ENCODE measurements at places on chromosomes 1 and 21.

GRCh38 chr21:14306126-14306907, 76.6 kb downstream of the HSPA13 start:
- no peak for DNase-seq

GRCh38 chr1:69711190-69711930, 143.6 kb downstream of the LRRC7 start:
- no peak for DNase-seq

GRCh38 chr1:39091845-39092645, 65.9 kb downstream of the NDUFS5 start:
- no peak for DNase-seq

- peak; percentile 31 for DNase-seq
Measured at GRCh38 chr1:224380003-224380402, 23.3 kb downstream of the CNIH4 start.

GRCh38 chr21:34988139-34988538, 61.0 kb downstream of the RUNX1 start:
- no peak for DNase-seq

DNA sequence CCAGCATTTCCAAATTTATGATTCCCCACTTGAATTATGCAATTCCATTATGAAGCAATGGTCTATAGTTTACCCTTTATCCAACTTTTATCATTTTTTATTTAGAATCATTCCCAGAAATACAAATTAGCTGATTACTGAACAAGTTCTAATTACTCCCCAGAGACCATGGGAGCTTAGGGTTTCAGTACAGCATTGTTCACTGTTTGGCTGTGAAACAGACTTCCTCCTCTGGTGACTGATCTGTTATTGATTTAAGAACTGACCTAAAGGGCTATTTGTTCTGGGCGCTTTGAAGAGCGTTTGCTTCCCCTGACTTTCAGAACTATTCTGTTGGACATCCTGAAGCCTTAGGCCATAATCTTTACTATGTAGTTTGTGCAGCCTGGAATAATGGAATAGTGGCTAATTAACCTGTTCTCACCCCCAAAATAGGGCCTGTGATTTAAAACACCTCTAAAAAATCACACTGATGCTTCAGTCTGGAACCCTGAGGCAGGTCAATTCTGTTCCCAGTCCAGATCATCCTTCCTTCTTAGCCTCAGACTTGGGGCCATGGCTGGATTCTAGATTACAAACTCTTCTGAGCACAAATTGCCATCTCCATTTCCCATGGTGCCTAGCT, 58.7 kb downstream of the ALG14 start:
- no peak for DNase-seq

- DNase-seq: no peak
Measured at GRCh38 chr1:40120128-40120527, 23.1 kb upstream of the PPT1 start.

- DNase-seq: no peak
Measured at GRCh38 chr1:33045246-33045645, 8.6 kb upstream of the AK2 start.

DNA sequence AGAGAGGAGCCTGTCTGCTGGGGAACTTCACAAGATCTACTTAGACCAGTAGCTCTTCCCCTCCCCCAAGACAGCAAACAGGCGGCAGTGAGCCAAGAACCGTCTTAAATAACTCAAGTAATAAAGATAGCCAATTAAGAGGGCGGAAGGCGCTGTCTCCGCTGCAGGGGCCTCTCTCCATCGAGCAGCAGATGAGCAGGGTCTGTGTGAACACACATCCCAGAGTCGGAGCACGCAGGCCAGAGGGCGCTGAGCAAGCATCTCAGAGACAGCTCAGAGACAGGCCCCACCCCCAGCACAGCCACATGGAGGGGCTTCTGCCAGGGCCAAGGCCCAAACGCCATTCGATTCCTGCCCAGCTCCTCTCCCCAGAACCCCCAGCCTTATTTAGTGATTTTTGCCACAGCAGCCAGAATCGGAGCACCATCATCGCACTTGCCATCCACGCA, 11.1 kb downstream of the IFFO2 start:
- DNase-seq: no peak

DNA sequence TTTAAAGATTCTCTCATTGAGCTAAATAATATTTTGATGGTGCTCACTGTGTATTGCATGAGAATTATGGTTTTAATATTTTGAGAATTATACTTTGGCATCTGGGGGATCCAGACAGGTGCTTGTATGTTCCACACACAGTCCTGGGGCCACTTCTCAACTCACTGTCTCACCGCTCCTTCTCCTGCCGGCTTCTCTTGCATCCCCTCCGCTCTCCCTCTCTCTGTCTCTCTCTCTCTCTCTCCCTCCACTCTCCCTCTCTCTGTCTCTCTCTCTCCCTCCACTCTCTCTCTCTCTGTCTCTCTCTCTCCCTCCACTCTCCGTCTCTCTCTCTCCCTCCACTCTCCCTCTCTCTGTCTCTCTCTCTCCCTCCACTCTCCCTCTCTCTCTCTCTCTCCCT, 32.2 kb upstream of the ZC3H12A start:
- no peak for DNase-seq

GRCh38 chr1:199629624-199630023, 397.9 kb upstream of the NR5A2 start:
- DNase-seq: no peak

DNA sequence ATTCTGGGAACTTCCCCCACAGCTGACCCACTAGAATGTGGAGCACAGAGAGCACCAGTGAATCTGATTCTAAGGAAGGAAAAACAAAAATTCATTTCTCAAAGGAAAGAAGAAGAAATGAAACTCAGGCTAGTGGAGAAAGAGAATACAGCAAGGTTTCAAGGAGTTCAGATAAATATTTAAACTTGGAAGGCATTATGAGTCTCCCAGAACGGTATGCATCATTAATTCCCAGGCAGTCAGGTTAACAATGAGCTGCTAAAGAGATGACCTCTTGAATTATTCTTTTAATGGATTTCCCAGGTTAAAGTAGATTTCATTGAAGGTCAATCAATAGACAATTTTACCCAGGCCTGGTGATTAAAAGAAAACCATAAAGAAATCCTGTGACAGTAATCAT, 103.6 kb upstream of the KAZN start:
- no peak for DNase-seq

GRCh38 chr1:40926441-40926840, 53.1 kb upstream of the CTPS1 start:
- DNase-seq: no peak

DNA sequence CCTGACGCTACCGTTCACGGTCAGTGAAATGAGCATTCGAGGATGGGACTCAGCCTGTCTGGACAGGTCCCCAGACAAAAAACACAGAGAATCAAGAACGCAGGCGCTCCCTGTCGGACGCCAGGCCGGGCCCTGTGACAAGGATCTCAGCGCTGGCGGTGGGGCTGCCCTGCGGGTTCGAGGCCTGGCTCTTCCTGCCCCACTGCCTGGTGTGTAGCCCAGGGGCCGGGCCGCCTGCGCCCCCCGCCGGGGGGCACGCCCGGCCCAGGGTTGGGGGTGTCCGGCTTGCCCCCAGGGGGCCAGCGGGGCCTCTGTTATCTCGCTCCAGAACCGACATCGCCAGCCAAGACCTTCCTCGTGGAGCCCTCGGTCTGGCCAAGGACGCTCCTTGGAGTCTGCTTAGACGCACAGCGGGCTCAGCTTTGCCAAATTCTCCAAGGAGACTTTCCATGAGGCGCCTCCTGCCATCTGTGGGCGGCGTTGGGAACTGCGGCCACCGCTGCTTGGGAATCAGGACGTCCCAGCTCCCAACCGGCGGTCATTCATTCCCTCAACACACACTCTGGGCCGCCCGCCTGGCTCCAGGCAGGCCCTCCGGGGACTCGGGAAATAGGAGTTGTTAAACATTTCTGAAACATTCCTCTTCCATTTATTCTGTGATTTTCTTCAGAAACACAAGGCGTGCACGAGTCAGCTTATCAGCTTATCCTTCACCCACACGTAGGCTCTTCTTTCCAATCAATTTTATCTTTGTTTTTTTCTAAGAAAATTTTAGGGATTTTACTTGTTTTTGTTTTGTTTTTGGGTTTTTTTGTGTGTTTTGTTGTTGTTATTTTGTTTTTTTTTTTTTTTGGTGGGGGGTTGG, 11.3 kb upstream of the RIPK4 start:
- DNase-seq: no peak

GRCh38 chr1:166511761-166512160, 327.5 kb upstream of the POGK start:
- no peak for DNase-seq

GRCh38 chr1:225447650-225448089, 19.8 kb upstream of the LBR start:
- DNase-seq: no peak

GRCh38 chr1:65264197-65264929, 45.0 kb upstream of the DNAJC6 start:
- no peak for DNase-seq

- no peak for DNase-seq
Measured at GRCh38 chr1:30957560-30958222, 49.1 kb upstream of the SDC3 start.

- DNase-seq: no peak
Measured at GRCh38 chr21:39108291-39109162, 74.7 kb downstream of the PSMG1 start.

GRCh38 chr1:195328102-195328501, 1280.1 kb downstream of the KCNT2 start:
- no peak for DNase-seq

DNA sequence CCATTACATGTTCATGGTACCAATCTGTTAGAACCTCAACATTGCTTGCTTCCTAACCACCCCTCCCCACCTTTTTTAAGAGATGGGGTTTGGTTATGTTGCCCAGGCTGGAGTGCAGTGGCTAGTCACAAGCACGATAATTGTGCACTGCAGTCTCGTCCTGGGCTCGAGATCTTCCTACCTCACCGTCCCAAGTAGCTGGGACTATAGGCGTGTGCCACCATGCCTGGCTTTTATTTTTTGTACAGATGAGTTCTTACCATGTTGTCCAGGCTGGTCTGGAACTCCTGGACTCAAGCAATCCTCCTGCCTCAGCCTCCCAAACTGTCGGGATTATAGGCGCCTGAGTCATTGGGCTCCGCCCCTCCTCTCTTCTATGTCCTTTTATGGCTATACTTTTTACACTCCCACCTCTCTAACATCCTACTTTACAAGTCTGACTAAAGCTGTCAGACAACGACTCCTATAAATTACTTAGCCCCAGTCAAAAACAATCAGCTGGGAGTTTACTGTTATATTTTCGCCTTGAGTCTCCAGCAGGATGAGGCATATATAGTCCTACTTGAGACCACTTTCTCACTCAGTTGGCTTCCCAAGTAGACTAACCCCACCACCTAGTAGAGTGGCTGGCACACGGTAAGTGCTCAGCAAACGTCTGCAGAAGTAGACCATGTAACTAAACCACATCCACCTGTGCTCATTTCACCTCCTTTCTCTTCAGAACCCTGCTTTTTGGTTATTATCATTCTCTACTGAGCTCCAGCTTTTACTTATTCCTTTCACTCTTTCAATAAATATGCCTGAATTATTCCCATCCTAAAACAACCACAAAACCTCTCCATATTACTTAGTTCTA, 13.8 kb downstream of the ENSA start:
- DNase-seq: no peak

GRCh38 chr1:226691247-226691646, 47.8 kb downstream of the ITPKB start:
- DNase-seq: no peak

DNA sequence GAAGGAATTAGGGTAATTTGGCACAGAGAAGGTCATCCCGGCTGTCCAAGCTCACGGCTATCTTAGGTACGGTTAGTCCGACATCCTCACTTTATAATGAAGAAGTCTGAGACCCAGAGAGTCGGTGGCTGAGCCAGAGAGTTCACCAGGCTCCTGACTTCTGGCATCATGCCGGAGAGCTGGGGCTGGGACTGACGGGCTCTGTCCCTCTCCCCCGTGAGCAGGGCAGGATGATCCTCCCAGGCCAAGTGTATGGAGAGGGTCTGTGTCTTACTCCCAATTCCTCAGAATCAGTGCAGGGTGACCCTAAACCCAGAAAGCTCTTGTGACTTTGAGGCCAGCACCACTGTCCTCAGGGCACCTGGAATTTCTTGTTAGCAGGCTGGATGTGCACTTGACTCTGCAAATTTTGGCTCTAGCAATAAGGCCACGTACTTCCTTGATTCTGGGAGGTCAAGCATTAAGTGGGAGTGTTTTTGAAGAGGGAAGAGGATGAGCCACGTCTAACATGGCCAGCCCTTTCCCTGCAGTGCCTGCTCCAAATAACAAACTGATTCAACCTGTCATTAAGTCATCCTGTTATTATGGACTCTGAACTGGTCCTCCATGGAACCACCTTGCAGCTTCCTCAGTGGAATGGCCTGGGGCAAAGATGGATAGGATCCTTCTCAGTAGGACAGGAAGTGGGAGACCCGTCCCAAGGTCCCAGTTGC, 20.8 kb upstream of the BTG2 start:
- DNase-seq: no peak

- no peak for DNase-seq
Measured at GRCh38 chr1:179334440-179334839, 31.3 kb upstream of the AXDND1 start.

DNA sequence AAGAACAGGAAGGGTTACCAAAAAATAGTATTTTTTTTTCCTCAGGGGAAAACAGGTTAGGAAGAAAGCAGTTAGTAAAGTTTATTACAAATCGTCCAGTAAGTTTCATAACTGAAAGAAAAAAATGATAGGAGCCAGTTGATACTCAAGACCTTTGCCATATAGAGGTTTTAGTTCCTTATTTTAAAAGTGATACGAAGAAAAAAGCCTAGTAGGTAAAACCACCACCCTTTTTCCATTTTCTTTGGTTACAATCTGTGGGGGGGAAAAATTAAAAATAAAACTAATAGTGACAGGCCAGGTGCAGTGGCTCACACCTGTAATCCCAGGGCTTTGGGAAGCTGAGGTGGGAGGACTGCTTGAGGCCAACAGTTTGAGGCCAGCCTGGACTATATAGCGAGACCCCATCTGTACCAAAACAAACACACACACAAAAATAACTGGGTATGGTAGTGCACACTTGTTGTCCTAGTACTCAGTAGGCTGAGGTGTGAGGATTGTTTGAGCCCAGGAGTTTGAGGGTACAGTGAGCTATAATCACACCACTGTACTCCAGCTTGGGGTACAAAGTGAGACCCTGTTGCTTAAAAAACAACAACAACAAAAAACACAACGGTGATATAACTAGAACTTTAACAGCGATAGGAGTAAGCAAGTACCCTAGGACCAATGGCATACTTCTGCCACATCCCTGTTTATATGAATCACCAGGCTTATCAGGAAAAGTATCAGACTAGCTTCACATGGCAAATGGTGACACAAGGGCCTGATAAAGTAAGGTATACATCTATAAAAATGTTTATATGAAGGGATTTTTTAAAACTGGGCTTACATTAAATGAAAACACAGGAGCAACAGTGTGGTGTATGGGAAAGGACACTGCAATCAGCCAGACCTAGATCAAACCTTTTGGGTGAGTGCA, 5.4 kb downstream of the TMEM59 start:
- no peak for DNase-seq

- DNase-seq: no peak
Measured at GRCh38 chr1:208874915-208875314, 630.7 kb upstream of the PLXNA2 start.

GRCh38 chr1:99869304-99869703, 19.1 kb downstream of the AGL start:
- DNase-seq: no peak

Data from activated T-cell treated with anti-CD3 and anti-CD28 coated beads for 48 hours (primary cell).